ENCODE measurements at places on chromosomes 12 and 14.

- no peak for DNase-seq
Measured at GRCh38 chr12:42030588-42030987, 114.1 kb downstream of the GXYLT1 start.

DNA sequence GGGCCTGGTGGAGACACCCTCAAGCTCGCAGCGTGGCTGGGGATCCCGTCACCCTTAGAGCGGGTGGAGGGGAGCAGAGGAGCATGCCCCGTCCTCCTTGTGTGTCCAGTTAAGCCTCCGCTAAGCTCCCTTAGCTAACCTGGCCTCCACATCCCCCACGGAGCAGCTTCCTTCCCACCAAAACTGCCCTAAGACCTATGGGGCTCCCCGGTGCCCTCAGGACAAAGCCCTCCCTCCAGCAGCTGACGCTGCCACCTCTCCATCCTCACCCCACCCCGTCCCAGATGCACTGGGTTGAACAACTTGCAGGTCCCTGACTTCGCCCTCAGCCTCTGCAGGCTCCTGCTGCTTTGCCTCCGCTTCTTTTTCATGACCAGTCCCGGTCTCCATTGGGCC lies 4.0 kb downstream of the AHNAK2 start:
- DNase-seq, result no peak

GRCh38 chr12:95004610-95005009 lies 1.1 kb upstream of the NDUFA12 start:
- DNase-seq, result no peak

DNA sequence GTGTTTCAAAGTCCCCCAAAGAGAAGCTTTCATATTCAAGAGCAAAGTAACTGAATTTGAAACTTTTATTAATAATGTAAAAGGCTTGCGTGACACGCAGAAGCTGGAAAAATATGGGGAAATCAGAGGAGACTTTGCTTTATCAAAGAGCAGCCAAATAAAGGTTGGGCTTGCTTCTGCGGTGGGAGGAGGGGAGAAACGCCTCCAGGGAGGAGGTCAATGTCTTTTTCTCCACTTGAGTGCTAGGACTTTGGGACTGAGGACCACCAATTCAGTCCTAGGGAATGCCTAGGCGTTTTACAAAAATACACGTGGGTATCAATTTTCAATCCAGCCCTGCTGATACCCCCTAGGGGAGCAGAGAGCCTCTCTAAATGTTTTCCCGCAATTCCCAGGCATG lies 60.9 kb upstream of the FZD10 start:
- no peak for DNase-seq

Measured in activated CD8-positive, alpha-beta T cell treated with anti-CD3 and anti-CD28 coated beads for 36 hours (primary cell).